ENCODE measurements at places on chromosomes 6 and 20.

- no peak for DNase-seq
These were observed 142.3 kb upstream of the SASH1 start for GRCh38 chr6:148200293-148200692.

- DNase-seq = no peak
These were observed 143.9 kb downstream of the PXDC1 start for GRCh38 chr6:3607599-3607998.

DNA sequence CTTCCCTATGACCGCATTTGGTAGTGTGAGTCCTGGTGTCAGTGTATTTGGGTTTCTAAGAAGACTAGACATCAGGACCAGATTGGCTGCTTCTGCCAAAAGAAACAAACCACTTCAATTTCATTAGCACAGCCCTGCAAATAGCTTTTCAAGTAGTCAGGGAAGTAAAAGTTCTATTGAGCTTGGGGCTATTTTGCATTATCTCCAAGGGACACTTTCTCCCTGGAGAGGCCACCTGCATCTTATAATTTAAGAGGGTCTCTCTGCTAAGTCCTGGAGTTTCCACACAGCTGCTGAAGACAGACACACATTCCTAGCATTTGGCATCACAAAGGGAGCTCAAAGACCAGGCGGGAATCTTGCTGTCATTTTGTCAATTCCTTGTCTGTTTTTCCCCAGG, 141.2 kb downstream of the BMP2 start:
- no peak for DNase-seq

DNA sequence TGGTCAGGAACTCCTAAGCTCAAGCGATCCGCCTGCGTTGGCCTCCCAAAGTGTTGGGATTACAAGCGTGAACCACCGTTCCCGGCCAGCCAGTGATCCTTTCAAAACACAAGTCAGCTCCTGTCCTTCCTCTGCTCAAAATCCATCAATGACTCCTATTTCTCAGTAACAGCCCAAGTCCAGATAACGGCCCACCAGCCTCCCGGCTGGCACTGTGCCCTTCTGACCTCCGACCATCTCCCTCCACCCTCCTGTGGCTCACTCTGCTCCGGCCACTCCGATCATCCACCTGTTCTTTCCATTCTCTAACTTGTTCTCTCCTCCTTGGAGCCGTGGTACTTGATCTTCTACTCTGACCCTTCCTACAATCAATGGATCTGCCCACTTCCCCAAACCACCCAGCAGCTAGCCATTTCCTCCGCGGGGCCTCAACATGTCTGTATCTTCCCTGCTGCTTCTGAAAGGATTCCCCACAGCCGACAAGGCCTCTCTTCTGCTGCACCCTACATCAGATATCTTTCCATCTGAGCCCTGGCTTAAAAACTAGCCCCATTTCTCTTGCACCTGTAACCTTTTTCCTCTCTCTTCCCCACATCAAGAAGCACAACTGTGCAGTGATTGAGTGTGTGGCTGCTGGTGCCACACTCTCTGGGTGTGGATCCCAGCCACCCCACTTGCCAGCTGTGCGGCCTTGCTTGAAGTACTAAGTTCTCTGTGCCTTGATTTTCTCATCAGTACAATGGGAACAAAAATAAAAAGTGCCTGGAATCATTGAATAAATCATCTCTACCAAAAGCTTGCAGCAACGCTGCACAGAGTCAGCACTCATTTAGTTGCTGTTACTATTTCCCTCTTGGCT, 6.1 kb upstream of the ZMYND8 start:
- no peak for DNase-seq

DNA sequence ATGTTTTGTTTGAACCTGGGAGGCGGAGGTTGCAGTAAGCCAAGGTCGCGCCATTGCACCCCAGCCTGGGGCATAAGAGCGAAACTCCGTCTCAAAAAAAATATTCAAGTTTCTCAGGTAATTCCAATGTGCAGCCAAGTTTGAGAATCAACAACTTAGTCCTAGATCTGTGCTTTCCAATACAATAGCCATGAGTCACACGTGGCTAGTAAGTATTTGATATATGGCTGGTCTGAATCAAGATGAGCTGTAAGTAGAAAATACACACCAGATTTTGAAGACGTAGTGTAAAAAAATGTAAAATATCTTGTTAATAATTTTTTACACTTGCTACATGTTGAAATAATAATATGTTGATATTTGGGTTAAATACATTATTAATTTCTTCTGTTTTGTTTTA, 35.0 kb upstream of the BTBD3 start:
- no peak for DNase-seq

DNA sequence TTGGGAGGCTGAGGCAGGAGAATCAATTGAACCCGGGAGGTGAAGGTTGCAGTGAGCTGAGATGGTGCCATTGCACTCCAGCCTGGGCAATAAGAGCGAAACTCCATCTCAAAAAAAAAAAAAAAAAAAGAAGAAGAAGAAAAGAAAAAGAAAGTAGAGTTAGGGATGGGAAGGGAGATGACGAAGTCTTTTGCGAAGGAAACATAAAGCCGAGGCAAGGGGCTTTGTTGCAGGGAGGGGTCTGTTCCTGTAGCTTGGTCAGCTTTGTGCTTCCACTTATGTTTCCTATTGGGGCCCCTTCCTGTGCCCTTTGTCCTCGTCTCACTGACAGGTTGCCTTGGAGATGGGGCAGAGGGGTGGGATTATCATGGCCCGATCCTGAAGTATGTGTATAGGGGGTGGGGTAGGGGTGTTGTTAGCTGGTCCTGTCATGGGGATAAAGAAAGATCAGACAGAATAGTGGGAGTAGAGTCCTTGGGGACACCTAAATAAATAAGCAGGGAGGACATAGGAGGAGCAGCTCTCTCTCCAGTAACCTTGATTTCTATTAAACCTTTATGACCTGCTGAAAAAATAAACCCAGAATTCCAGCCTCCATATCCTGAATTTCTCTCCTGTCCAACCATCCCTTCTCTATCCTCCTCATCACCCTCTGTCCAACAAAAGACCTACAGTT, 1.1 kb upstream of the CLIC1 start:
- DNase-seq = peak; percentile 39

DNA sequence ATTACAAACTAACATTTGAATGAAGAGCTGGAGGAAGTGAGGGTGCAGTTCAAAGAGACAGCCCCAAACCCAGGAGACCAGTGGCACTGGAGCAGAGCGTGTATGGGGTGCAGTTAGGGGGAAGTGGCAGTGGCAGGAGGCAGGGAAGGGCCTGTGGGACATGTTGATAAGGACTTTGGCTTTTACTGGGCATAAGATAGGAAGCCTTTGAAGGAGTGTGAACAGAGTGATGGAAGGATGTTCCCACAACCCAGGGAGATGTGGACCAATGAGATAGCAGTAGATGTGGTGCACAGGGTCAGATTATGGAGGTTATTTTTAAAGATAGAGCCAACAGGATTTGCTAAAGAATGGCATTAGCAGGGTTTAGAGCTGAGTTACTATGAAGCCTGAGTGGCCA, 56.4 kb downstream of the AIG1 start:
- no peak for DNase-seq

DNA sequence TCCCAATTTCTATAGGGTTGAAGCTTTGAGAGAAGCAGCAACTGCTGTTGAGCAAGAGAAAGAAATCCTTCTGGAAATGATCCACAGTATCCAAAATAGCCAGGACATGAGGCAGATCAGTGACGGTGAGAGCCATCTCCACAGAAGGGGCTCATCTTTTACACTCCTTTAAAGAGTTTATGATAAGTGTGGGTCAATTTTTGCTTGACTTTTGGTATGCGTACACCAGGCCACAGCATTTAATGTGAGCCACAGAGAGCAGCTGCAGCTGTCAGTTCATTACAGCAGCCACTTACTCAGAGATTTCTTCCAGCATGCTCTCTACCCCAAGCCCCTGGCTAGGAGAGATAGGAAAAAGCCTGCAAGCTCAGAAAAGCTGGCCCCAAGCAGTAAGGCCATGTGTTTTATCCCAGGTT, 9.9 kb downstream of the BAG2 start:
- no peak for DNase-seq

- peak; percentile 70 for DNase-seq
These were observed 19.5 kb upstream of the UBE2J1 start for GRCh38 chr6:89371849-89372505.

DNA sequence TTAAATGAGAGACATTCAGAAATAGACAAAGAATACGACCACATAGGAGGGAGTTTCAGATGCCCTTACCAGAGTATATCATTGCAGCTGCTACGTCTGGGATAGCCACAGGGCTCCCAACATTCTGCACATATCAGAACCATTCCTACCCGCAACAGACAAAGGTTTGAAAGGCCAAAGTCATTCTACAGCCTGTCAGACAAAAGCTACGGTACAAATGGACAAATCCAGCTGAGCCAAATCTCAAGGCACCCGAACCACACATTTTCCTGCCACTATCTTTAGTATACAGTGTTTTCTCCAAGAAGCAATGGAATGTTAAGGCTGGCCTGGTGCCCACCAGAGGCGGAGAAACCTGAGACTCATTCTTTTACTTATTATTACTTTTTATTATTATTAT, 30.5 kb upstream of the LYRM2 start:
- DNase-seq = no peak

DNA sequence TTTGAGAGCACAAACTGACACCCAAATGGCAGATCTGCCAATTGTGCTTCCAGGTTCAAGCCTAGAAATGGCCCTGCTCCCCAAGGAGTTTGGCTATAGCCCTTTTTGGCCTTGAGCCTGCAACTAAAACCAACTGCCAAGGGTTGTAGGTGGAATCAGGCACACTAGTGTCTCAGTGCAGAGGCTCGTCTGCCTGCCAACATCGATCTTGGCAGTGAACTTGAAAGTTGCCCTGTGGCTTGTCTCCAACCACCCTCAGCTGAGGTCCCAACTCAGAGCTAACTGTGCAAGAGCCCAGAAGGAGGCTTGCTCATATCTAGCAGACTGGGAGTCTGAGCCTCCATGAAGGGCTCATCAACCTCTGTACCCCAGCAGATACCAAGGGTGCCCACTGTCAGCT, 92.7 kb upstream of the GLP1R start:
- no peak for DNase-seq
